ENCODE measurements at places on chromosomes 11 and 22.

DNA sequence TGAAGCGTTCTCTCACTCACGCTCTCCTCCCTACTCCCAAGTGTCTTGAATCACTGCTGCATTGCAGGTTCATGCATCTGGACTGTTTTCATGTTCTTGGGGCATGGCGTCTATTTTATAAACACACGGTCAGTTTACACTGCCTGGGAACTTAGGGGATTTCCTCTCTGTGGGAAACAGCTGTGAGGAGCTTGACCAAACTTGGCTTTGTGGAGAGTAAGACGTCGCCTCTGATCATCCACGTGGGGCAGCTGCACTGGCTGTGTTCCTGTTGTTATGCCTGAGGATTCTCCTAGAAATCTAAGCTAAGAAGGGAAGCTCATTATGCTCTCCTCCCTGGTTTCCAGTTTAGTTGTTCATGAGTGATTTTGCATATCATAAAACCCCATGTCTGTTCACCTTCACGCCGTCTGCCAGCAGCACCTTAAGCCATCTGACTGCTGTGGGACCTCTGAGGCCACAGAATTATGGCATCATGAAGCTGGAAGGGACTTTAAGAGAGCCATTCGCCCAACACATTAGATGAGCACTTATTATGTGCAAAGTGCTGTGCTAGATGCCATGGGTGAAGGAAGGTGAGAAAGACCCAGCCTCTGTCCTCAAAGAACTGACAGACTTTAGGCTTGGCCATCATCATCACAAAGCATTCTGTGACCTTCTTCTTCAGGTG is 38.8 kb upstream of the POU2AF1 start:
- DNase-seq: no peak

DNA sequence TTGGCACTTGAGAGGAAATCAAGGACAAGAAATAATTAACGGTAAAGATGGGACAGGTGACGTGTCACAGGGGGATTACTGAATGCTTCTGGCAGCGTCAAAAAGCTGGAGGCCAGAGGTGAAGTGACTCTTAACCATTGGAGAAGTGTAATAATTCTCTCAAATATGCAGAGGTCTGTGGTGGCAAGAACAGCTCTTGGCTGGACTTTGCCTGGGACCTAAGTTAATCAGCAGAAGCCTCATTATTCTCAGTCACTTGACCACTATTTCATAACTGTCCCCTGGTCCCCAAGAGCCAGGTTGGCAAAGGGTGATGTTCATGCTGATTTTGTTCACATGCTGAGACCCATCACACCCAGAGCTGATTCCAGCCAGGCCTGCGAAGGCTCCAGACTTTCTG is 72.9 kb downstream of the TIMP3 start:
- DNase-seq: no peak

DNA sequence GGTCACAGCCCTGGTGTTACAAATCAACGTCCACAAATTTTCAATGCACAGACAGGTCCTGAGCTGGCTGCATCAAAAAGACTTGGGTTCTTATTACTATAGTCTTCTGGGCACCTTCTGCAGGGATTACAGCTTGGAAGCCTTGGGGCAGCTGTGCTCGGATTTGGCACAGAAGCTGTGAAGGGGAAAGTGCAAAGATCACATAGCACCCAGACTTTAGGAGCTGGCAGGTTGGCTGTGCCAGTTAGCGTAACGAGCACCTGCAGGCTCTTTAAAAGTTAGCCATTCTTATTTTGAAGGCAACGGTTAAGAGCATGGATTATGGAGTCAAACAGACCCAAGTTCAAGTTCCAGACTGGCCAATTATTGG is 100.4 kb downstream of the ARL14EP start:
- DNase-seq: no peak

DNA sequence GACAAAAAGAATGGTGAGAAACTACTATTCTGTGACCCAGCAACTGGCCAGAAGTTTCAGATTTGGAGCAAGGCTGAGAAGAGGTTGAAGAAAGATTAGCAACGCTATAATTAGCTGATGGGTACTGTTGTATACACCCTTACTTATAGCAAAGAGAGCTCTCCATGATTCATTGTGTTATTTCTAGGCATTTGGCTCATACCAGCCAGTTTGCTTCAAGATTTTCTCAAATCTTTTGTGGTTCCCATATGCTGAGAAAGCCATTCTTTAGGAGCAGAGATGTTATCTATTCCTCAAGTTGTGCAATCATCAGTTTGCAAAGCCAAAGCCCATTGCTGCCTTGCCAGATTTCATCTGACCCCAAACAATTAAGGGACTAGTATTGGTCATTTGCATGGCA is 179.4 kb downstream of the ETS1 start:
- no peak for DNase-seq

- DNase-seq: no peak
These were observed 2.3 kb downstream of the DMC1 start for GRCh38 chr22:38567531-38568285.

DNA sequence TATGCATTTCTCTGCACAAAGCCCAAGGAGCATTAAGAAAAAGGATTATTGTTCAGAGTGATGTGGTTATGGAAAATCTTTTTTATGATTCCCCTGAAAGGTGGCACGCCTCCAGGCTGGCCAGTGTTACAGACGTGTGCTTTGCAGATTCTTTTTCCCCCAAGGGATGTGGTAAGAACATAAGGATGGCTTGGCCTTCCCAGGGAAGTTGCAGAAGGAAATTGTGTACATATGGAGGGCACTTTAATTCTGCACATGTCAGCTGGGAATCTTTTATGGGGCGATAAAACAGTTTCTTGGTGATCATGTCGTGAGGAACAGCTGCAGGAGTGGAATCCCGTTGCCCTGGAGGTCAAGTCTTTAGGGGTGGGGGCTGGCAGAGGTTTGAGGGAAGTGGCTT is 9.7 kb downstream of the SMARCB1 start:
- no peak for DNase-seq

- no peak for DNase-seq
These were observed 41.8 kb downstream of the PDGFD start for GRCh38 chr11:104122011-104122635.

- DNase-seq: no peak
These were observed 249.3 kb downstream of the DDX10 start for GRCh38 chr11:108914211-108914610.

GRCh38 chr22:21612858-21613257 is 17.0 kb downstream of the YDJC start:
- DNase-seq: no peak

DNA sequence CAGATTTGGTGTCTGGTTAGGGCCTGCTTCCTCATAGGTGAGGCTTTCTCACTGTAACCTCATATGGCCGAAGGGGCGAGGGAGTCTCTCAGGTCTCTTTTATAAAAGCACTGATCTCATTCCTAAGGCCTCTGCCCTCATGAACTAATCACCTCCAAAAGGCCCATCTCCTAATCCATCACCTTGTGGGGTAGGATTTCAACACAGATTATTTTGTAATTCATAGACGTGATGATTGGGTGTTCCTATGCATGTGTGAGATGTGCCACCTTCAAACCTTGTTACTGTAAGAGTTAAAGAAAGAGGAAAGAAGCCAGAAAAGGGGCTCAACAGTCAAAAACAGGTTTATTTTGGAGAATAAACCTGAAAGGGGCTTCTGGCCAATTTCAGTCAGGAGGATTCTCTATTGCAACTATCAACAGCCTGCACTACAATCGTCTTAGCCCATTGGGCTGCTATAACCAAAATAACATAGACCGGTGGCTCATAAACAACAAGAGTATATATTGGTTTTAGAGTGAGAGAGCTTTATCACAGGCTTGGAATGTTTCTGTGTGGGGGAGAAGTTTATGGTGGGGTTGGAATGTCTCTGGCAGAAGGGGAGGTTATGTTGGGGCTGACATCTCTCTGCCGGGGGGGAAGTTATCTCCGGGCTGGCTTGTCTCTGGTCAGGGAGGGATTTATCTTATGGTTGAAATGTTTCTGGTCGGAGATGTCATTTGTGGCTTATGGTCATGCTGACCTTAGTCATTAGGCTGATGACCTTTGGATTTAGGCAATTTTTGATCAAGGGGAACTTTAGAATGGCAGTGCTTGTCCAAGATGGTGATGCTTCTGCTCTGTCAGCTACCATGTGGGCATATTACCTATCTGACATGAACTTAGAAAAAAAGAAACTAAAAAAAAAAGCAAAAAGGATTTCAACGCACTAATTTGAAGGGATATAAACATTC is 35.1 kb downstream of the CSF2RB start:
- DNase-seq: no peak

GRCh38 chr11:86301742-86302091 is 323 bp upstream of the HIKESHI start:
- no peak for DNase-seq

DNA sequence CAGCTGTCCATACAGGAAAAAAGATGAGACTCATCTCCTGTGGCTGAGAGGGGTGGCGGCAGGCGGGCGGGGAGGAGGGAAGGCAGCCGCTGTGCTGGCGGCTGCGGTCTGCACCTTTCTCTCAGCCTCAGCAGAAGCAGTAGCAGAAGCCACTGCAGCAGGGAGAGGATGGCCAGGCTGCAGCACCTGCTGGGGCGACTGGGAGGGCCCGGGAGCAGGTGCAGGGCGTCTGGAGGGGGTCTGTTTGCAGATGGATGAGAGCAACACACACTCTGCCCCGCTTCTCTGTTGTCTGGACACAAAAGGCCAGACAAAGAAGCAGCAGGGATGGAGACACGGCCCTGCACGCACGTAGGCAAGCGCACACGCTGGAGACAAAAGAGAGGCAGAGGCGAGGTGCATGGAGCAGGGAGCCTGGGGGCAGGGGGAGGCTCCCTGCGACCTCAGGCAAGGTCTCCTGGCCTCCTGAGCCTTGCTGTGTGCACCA is 9.3 kb upstream of the MIAT start:
- DNase-seq: peak; percentile 44

GRCh38 chr22:35894937-35895708 is 133.5 kb downstream of the RBFOX2 start:
- no peak for DNase-seq

DNA sequence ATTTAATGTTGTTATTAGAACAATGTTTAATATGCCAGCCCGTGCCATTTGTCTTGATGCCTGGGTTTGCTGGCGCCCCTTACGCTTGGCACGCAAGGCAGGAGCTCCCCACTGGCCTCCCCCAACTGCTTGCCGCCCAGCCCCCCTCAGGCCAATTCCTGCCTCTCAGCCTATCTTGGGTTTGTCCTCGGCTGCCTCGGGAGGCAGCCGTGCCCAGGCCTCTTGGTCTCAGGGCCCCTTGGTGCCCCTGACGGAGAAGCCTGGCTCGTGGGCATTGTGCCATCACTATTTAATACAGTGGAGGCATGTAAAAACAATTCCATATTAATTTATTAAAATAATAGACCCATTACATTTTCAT is 119.8 kb downstream of the KCNQ1OT1 start:
- no peak for DNase-seq

DNA sequence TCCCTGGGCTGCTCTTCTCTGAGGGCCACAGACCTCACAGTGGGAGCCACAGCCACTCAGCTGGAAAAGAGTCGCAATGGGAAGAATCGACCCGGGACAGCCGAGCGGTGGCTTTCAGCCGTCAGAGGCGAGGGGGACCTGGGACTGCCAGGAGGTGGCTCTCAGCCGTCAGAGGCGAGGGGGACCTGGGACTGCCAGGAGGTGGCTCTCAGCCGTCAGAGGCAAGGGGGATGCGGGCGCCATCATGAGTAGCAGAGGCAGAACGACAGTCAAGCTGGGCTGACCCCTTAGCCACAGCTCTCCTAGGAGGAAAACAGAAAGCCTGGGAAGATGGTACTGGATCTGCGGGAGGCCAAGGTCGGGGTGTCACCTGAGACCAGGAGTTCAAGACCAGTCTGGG is 14.9 kb upstream of the MUC2 start:
- DNase-seq: no peak

DNA sequence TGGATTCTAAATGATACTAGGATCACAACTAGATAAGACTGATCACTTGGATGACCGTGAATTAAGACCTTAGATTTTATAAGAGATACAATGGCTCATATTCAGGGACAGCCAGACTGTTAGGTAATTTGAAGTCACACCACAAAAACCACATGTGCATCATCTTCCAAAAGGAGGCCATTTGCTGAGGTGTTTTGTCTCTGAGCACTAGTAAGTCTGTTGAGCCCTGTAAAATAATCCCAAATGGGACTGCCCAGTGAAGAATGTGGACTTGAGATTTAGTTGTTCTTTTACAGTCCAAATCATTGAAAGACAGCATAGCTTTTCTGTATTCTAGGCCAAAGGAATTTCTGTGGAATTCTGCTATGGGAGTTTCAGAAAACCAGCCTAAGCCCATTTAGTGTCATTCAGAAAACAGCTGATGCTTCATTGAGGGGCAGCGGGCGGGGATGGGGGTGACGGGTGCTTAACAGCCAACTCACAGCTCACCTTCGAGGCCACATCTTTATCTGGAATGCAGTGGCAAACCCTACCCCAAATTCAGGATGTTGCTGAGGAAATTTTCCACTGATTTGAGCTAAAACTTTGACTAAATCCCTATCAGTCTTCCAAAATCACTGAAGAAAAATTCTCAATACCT is 80.1 kb upstream of the BIRC3 start:
- DNase-seq: no peak

GRCh38 chr11:127804747-127805400 is 782.5 kb downstream of the ETS1 start:
- no peak for DNase-seq

GRCh38 chr11:57549983-57550382 is 12.6 kb downstream of the SMTNL1 start:
- no peak for DNase-seq

- DNase-seq: no peak
These were observed 43.5 kb downstream of the PPFIA1 start for GRCh38 chr11:70313945-70314344.

- DNase-seq: no peak
These were observed 74.4 kb downstream of the SLC1A2 start for GRCh38 chr11:35344681-35345574.

GRCh38 chr22:23512348-23512705 is 67.8 kb downstream of the IGLL1 start:
- no peak for DNase-seq

GRCh38 chr11:130414107-130415080 is 14.0 kb downstream of the ADAMTS8 start:
- no peak for DNase-seq

DNA sequence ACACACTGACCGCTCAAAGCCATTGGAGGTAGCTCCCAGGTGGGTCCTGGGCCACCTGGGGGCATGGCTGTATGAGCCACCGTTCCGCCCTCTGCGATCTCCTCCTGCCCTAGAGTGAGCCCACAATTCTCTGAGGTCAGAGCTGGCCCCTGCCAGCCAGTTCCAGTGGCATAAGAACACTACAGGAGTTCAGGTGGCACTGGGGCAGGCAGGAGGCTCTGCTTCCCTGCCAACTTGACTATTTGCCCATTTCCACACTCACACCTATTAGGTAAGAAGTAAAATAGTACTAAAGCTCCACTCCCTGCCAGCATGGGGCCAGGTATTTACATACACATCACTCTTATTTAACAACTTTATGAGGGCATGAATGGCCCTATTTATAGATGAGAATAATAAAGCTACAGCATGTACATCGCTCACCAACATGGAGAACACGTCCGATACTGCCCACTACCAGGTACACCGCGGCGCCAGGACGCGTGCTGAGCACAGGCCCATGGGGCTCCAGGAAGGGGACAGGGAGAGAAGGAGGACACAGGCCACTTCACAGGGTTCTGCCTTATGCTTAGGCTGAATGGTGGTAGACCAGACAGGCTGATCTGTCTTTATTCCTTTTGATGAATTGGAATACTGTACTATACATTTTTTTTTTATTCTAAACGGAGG is 26.2 kb downstream of the PISD start:
- DNase-seq: no peak

All from T-cell (primary cell).